RCC 7860 (cell line): ENCODE measurements at places on chromosomes 1 and 21.

DNA sequence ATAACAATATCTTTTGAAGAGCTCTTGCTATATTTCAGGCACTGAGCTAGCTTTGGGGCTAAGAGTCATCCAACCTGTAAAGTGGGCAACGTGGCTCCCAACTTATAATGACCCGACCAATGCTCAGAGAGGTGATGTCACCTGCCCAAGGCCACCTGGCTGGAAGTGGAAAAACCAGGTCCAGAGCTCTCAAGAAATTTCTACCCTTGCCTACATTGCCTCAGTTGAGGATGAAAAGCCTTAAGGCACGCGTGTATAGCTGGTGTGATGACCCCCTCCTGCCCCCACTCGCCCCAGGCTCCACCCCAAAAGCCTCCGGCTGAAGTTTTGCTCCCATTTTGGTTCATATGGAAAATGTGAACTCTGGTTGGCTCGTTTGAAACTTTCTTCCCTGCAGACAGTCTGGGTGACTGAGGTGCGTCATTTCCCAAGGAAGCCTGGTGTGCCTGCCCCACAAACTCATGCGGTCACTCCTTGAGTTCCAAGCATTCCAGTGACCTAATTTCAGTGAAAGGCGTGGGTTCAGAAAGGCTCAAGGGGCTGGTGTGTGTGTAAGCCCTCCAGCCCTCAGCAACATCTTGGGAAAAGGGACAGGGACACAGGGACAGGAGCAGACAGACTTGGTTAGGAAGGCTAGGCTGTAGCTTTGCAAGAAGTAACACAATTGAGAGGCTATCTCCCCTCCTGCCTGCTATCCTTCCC, 20.5 kb downstream of the HTR1D start:
- DNase-seq: peak; percentile 98

GRCh38 chr1:180918519-180918918, 5.8 kb downstream of the KIAA1614 start:
- DNase-seq: peak; percentile 24

DNA sequence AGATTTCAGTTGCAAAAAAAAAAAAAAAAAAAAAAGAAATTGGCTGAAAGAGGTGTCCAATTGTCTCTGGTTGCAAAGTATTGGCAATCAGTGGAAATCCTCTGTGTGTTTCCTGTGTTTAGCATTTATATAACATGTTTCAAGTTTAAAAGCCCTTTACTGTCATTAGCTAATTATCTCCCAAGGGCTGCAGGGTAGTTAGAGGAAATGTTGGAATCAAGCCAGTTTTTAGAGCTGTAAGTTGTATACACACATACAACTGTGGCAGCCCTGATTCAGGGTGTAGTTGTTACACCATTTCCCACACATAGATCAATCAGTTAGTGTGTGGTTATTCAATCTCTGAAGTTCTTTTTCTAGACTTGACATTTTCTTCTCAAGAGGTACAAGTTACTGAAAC, 8.9 kb upstream of the ZNF326 start:
- DNase-seq: no peak

GRCh38 chr21:37532868-37533780, 166.6 kb downstream of the DYRK1A start:
- peak; percentile 58 for DNase-seq

- DNase-seq: peak; percentile 59
Observed at GRCh38 chr1:200139661-200140250, 112.2 kb downstream of the NR5A2 start.

DNA sequence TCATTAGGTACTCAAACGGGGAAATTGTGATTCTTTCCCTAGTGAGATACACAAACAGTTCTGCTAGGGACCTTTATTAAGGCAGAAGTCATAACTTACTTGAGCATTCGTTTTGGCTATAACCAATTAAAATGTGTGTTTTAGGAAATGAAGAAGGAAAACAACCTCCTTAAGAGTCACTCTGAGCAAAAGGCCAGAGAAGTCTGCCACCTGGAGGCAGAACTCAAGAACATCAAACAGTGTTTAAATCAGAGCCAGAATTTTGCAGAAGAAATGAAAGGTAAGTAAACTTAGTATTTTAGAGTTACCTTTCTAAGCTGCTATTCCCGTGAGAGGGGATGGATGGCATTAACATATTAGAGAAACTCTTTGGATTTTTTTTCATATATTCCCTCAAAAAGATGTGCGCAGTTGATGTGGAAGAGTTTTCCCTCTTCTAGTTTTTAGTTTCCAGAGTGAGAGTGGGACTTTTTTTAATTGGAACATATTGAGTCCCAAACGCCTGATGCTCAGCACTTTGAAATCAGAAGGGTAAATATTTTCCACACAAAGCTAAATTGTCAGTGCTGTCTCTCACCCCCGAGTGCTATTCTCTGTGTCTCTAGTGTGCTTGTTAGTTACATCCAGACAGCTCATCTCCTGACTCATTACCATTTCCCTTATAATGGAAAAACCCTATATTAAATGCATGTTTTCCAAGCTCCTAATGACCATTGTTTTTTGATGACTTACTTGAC, 34.9 kb downstream of the CENPF start:
- DNase-seq: peak; percentile 10

DNA sequence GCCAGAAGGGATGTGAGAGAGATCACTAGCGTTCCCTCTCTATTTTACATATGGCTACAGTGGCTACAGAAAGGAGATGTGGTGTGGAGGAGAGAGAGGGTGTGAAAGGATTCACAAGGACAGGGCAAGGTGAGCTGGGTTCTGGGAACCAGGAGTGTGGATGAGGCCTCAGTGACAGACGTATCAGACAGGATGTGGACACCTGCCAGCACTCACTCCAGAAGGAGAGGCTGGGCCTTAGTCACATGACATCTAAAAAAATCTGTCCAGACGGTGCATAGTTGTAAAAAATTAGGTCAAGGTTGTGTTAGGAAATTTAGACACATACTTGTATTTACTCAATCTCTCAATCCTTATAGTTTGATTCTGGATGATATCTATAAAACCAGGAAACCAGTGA, 10.6 kb downstream of the TRIM67 start:
- no peak for DNase-seq

DNA sequence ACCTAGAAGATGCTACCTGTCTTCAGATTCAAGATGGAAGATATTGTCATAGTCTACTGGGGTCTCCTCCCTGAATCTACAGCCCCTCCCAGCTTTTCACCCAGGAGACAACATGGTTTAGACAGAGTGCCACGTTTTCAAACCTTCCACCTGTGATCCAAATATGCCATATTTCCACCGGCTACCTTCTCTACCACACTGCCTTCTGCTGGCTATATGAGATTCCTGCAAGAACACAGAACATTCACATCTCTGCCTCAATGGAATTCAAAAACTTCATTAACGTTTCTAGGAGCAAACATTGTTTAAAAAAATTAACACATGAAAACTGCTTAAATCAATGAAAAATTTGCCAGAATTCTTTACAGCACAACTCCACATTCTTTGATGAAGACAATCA, 12.9 kb upstream of the LELP1 start:
- DNase-seq: no peak

GRCh38 chr1:85297855-85298629, 21.6 kb upstream of the BCL10 start:
- DNase-seq: peak; percentile 99

DNA sequence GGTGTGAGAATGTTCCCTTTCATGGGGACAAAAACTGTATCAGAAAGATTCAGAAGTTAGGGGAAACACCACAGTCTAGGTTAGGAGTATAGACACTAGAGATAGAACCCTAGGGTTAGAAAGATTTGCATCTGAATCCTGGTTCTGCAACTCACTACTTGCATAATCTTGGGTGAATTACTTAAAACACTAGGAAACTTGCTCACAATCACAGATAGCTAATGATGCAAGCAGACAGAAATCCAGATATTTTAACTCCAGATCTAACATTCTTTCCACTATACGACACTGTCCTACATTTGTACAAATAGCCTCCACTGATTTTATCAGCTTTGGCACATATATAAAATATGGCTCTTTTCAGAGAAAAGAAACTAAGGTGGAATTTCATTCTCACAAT, 30.8 kb upstream of the GLIS1 start:
- DNase-seq: no peak

GRCh38 chr1:53090227-53091147, 28.5 kb downstream of the PODN start:
- no peak for DNase-seq

- peak; percentile 76 for DNase-seq
Observed at GRCh38 chr1:156689035-156689952, 12.1 kb upstream of the NES start.

DNA sequence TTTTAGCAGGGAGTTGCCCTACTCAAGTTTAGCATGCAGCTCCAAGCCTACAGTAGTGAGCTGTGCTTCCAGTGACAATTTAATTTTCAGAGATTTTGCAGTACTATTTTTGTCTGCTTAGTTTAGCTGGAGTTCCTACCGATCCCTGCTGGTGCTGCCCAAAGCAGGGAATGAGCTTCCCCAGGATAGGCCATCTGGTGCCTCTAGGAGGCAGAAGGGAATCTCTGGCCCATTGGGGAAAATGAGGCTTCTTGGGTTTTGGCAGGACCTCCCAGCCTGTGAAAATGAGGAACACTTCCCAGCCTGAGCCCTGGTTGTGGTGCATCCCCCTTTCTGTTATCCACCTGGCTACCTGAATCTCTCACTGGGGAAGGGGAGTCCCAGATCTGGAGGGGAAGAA, 149.2 kb downstream of the RASAL2 start:
- DNase-seq: no peak

DNA sequence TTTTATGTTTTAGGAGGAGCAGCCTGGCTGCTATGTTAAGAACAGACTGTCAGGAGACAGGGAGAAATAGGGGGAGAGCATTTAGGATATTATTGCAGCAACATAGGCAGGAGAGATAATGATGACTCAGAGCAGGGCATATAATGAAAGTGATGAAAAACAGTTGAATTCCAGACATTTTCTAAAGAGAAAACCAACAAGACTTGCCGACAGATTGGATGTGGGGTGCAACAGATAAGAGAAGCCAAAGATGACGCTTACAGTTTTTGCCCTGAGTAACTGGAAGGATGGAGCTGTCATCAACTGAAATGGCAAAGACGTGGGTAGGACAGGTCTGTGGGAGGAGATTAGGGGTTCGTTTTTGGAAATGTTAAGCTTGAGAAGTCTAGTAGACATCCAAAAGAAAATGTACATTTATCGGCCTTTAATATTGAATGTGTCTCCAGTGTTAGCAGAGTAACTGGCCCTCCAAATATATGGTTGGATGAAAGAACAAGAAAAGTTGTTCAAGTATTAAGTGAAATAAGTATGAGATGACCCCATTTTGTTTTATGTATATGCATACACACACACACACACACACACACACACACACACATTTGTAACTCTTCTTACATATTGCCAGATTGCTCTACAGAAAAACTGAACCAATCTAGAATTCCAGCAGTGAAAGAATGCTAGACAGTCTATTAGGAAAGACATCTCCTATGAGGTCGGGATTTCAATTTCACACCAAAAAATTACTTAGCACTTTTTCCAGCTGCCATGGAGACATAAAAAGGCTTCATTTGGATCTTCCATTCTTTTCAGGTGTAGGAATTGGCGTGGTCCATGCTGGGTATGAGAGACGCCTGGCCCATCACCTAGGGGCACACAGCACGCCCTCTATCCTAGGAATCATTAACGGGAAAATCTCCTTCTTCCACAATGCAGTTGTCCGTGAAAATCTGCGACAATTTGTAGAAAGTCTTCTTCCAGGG, 17.2 kb downstream of the DNAJC16 start:
- DNase-seq: no peak

GRCh38 chr1:152786077-152786476, at the start of gene LCE1E:
Gene LCE1E (plus strand): TSS chr1:152786257. CDS start chr1:152787300, 1,043 bp downstream.
- DNase-seq: no peak

DNA sequence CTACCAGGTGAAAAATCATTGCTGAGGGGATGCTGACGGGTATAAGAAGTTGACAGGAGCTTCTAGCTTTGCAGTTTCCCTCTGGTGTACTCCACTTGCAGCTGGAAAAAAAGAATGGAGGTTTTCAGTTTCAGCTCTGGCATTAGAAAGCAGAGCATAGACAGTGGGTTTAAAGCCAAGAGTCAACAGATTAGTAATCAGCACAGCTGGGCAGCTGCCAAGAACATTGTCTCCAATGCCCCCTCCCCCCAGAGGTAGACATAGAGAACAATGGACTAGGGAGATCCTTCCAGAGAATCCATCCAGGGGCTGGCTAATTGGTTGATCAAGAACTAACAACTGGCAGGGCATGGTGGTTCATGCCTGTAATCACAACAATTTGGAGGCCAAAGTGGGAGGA, 10.1 kb upstream of the ZBTB8B start:
- no peak for DNase-seq

- no peak for DNase-seq
Observed at GRCh38 chr1:19220991-19221390, 10.9 kb upstream of the UBR4 start.

DNA sequence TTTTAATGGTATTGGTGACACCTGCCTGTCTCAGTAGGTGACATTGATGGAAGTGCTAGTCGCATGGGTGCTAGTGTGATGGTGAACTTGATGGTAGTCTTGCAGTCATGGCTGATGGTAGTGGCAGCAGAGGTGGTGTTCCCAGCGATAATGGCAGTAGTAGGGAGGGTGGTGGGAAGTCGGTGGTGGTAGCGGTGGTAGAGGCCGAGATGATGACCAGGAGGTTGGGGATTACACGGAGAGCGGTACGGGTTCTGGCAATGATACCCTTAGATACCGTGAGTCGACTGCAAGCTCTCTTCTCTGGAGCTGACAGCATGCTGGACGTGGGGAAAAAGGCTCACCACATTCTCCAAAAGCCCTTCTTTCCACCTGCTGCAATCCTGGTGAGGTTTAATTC, 99.4 kb upstream of the SLC2A1 start:
- no peak for DNase-seq

GRCh38 chr1:161180639-161181038, 3.3 kb upstream of the B4GALT3 start:
- no peak for DNase-seq

DNA sequence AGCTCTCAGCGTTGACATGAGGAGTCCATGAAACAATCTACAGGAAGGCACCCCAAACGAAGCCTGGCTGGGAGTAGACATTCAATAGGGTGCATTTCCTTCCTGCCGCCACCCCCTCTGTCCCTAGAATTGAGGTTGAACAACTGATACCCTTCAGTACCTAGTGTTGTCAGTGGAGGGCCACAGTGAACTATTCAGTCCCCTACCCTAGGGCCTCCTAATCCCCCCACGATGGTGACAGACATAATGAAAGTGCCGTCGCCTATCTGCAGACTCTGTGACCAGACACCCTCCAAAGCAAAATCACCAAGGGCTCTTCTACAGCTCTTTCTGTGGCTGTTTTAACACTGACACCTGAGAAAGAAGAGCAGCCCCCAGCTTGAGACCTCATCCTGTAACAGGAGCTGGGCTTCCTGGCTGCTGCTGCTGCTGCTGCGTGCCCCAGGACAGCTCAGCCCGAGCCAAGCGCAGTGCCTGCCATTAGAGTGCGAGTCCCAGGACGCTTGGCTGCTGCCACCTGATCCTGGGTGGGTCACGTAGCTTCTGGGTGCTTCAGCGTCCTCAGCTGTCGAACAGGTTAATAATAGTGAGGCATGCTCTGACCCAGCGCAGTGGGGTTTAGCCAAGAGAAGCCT, 183.0 kb downstream of the ZBTB18 start:
- no peak for DNase-seq
